ENCODE measurements at places on chromosomes 12 and 14. TPM values are rescaled to one million over a fixed set of nuclear protein-coding genes. Genes with fewer than 3 reads are reported as not detected.

GRCh38 chr12:99984271-99985128 is at the start of gene ANKS1B:
Gene ANKS1B, minus strand, starts transcription at chr12:99984936. Its CDS starts 699 bp downstream, at chr12:99984237.
- peak; percentile 83 for DNase-seq

The BTBD6 gene
- total RNA-seq, result 51.3 TPM

- DNase-seq, result no peak
These were observed 56.9 kb upstream of the E2F7 start for GRCh38 chr12:77122236-77122635.

- no peak for DNase-seq
These were observed 11.4 kb downstream of the SLC15A5 start for GRCh38 chr12:16266085-16266484.

GRCh38 chr12:17097674-17098073 is 491.7 kb upstream of the LMO3 start:
- no peak for DNase-seq

DNA sequence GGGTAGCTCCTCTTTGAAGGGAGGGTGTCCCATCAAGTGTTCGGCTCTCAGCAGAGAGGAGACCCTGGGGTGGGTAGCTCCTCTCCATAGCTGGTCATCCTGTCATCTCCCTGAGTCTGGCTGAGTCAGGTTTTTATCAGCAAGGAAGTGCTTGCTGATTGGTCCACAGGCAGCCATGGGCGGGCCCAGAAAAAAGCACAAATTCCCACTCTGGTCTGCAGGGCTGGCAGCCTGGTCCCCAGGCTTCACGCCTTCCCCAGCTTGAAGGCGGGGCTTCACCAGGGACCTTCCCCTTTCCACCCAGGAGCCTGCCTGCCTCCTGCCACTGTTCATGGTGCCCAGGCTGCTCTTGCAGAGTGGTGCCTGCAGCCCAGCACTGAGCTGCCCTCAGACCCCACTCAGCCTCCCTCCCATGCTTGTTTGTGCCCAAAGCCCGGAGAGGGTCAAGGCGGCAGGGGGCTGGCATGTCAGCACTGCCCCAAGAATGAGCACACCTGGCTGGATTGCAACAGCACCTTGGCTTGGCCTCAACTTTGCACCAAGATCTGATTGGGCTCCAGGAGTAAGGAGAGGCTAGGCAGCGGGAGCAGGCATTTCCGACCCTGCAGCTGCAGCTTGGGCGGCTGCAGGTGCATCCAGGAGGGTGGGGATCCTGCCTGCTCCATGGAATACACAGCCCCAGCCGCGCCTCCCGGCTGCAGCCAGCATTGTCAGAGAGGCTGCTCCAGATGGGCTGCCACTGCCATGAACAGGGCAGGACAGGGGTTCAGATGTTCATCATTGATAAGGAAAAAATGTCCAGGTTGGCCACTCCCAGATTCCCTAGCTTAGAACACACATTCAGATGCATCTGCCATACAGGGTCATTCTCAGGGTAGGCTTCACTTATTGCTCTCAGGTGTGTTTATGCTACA is 22.0 kb upstream of the WDR89 start:
- no peak for DNase-seq

The IL25 gene
- total RNA-seq, result not detected

All from upper lobe of right lung (tissue), 1 donor.